HuH-7 (cell line): ENCODE measurements at places on chromosomes 7 and 10.
A peak's percentile ranks its signal among the peaks of the same experiment; 100 is the strongest.

DNA sequence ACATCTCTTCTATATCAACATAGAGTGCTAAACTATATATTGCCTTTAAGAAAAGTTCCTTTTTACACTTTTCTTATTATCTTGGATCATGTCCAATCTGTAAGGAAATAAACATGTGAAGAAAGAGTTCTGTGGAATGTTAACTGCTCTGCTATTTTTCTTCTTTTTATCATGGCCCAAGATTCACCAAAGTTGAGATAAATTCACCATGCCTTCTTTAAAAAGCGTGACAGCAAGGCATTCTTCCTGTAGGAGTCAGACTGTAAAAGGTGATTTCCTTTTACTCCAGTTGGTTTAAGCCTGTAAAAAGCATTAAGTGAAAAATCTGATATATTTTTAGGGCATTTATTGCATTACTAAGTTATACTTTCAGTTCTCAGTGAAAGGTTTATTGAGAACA, 165.7 kb upstream of the FZD1 start:
- DNase-seq: no peak

DNA sequence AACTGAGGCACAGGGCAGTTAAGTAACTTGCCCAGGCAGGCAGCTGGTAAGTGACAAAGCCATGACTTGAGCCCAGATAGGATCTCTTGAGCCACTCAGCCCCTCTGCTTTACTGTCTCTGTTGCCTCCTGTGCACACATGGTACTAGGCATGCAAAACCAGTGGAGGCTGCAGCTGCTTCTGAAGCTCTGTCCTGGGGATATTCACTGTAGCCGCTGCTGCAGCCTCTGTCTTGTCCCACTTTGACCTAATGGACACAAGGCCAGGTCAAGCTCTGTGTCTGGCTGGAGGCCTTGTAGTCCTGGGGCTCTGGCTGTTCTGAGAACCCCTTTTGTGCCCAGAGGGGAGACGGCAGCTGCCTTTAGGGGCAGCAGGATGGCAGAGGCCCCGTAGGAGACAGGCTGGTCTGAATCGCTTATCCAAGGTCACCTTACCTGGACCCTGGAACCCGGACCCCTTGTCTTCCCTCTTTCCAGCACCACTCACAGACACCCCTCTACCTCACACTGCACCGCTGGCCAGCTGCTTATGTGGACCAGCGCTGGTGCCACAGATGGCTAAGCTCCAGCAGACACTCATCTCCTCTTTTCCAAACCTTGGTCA, 57.6 kb downstream of the TSPAN15 start:
- DNase-seq: no peak

DNA sequence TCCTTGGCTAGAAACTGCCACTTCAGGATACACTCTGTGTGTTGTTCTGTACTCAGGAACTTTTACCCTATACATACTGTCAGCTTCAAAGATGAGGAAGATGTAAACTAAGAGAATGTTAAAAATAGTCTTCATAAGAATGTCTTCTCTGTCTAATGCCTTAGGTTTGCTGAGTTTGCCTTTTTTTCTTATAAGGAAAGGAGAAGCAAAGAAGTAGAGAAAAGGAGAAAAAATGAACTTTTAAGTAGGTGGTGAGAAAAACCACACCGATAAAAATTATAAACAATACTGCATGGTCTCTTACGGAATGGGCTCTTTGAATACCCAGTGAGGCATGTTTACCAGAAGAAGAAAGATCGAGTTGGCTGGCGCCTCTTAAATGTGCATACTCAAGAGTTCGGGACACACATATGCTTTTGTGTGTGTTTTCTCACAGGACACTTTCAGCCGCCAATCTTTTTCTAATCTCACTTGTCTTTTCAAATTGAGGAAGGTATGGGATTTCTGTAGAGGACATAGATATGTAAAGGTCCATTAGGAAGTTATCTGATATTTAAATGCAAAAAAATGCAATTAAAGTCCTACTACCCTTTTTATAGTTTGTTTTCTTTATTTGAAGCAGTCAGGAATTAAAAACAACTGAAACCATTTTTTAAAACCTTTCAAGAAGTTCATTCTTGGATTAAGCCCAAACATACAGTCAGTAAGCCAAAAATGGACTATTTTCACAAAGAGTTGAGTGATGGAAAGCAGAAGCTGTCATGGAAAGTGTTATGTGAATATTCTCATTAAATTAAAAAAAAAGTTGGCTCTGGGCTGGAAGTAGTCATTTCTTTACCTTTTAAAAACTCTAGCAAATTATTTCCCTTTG, 100.6 kb upstream of the MDFIC start:
- no peak for DNase-seq

DNA sequence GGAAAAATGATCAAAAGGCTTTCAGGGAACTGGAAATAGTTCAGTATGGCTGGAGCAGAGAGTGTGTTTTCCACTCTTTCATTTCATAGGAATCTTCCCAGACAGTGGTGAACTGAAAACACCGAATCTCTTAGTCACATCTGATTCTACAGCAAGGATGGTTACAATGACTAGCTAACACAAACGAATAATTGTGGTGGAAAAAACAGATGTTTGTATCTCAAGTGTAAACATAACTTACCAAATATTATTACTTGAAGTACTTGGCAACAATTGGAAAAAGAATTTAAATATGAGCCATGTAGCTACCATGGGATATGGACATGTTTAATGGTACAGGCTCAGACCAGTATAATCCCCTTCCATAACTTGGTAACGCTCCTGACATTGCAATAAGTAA, 21.1 kb upstream of the BPGM start:
- no peak for DNase-seq

DNA sequence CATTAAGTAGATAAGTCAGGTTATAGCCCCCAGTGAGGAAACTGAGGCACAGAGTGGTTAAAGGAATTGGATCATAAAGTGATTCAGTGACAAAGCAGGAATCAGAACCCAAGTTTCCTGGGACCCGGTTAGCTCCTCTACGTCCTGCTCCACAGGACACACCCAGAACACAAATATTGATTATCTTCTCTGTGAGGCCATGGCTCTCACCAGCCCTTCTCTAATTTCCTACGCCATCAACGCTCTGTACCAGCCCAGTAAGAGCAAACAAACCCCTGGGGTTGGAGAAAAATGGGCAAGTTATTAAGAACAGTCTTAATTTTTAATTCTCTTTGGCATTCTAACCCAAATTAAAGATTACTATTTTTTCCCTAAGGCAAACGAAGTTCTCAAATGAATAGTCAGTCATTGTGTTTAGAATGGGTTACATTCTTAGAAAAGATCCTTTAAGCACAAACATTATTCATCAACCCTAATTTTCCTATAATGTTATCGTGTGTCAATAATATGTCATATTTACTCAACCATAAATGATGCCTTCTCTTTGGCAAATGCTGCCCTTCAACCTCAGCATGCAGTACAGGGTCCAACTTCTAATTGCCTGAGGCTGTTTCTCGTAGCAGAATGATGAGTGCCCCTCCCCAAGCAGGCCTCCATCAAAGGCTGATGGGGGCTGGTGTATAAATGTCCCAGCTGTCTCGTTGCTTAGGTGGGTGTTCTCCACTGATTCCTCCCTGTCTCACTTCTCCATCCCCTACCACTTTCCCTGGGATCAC, 25.4 kb upstream of the TM9SF3 start:
- peak; percentile 25 for DNase-seq

DNA sequence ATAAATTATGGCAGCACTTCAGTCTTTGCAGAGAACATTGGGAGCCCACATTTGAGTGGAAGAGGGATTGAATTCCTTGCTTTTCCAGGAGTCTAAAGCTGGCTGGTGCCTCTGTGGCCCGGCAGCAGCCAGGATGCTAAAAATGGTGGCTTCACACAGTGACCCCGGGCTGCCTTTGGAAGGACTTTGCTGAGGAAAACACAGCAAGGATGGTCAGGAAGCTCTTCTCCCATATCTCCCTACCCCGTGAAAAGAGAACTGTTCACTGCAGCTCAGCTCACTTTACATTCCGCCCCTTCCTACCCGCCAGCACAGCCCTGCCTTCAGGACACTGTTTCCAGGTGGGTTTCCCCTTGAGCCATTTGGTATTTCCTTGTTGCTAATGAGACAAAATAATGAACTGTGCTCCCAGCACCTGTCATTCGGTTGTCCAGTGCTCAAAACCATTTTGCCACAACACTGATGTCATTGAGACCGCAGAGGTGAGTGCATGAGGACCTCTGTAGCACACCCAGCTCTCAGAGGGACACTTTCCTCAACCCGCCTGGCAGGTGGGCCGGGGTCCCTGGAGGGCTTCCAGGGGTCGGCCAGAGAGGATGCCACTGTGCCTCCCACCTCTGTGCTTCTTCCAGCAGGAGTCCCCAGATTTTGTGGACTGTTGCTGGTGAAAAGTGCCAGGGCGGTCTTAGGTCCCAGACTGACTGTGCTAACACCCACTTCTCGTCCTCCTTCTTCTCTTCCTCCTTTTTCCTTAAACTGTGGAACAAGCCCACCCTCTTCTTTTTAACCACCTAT, 255.7 kb upstream of the PPP2R2D start:
- DNase-seq: no peak

DNA sequence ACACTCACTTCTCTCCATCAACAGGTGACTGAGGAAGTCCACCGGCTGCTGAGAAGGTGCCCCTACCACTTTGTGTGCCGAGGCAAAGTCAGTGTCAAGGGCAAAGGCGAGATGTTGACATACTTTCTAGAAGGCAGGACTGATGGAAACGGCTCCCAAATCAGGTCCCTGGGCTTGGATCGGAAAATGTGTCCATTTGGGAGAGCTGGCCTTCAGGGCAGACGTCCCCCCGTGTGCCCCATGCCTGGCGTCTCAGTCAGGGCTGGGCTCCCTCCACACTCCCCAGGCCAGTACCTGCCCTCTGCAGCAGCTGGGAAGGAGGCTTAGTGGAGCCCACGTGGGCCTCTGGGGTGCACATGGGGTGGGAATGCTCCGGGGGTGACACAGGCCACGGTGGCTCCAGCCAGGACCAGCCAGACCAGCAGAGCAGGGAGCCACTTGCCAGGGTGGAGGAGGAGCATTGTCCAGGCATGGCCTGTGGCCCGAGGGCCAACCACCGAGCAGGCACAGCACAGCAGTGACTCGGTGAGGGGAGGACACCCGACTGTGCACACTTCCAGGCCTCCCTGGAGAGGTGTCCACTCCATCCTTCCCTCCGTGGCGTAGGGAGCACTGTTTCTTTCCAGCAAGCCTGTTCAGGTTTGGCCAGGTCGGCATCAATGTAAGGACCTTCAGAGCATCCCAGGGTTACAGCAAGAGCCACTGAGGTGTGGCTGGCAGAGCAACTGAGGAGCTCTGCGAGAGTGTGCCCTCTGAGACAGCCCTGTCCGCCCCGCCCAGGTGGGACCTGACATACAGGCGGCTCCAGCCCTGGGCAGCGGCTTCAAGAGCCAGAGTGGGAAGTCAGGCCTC, 139.7 kb downstream of the ADCY1 start:
- no peak for DNase-seq

DNA sequence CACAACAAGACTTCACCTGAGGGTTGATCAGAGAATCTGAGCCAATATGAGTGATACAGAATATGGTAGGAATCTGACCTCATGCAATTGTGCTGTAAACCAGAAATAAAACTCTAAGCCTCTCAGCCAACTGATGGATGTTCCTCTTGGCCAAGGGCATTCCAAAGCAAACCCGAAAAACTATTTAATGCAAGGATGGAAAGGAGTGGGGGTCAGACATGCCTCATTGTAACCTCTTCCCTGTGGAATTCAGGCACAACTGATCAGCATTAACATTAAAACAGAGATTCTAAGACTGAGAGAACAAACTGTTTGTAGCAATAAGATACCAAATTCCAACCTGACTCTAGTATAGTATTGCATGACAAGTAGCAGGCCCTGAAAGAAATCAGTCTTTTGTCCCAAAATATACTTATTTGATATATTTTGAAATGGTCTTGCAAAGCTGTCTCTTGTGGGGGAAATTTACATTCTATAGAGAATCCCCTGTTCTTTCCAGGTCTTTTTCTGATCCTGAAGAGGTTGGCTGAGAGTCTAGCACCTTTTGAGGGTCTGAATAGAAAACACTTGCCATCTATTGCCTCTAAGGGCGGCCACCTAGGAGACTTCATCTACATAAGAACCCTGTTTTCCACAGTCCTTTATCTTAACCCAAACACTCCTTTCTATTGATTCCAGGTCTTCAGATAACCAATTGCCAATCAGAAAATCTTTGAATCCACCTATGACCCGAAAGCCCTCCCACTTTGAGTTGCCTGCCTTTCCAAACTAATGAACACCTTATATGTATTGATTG, 50.4 kb upstream of the WDR11 start:
- DNase-seq: no peak

GRCh38 chr10:111063471-111063870, 13.4 kb upstream of the ADRA2A start:
- DNase-seq: no peak

DNA sequence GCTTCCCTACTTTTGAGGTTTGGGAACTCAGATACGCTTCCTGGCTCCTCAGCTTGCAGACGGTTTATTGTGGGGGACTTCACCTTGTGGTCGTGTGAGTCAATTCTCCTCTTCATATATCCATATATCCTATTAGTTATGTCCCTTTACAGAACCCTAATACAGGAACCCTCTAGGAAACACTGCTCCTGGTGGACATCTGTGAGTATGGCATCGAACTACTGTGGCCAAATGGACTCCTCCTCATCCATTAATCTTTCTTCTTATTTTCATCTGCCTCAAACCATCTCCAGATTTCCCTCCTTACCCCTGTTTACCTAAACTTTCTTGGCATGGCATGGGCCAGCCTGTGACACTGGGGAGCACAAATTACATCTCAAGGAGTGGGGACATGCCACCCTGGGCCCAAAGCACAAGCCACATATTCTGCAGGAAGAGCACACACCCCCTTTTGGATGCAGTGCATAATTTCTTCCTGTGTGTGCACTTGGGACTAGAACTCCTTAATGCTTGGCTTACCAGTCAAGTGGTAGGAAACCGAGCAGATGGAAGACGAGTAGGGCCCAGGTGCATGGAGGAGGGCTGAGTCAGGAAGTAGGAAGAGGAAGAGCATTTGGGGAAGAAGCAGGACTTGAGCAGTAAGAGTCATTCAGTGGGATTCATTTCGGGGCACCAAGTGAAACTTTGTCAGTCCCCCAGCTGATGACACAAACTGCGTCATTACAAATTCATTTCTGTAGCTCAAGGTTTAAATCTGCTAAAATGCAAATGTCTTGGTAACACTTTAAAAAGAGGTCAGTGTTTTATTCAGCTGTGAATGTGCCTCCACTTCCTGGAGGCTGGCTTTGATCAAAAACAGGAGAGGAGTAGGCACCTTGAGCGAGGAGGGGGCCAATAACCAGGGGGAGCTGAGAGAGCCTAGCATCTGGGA, 80.8 kb upstream of the PLXNA4 start:
- DNase-seq: peak; percentile 37

GRCh38 chr7:118330388-118330787, 105.9 kb downstream of the ANKRD7 start:
- DNase-seq: no peak

DNA sequence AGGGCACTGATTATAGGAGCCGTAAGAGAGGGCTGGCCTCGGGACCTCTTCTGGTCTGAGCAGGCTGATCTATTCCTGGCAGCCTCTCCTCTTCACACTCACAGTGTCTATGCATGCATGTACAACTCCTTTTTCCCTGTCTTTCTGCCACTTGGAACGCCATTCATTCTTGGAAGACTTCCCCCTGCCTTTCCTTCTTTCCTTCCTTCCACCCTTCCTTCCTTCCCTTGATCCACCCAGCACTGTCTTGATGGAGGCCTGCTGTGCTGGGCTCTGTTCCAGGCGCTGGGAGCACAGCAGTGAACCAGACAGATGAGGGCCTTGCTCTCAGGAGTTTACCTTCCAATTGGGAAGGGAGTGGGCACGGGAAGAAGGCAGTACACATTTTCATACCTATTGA, 114.8 kb downstream of the SH3PXD2A start:
- DNase-seq: no peak

GRCh38 chr10:12191715-12192114, 4.0 kb downstream of the NUDT5 start:
- DNase-seq: no peak
